ELF-1 (cell line): ENCODE measurements at places on chromosomes 16 and 17.

DNA sequence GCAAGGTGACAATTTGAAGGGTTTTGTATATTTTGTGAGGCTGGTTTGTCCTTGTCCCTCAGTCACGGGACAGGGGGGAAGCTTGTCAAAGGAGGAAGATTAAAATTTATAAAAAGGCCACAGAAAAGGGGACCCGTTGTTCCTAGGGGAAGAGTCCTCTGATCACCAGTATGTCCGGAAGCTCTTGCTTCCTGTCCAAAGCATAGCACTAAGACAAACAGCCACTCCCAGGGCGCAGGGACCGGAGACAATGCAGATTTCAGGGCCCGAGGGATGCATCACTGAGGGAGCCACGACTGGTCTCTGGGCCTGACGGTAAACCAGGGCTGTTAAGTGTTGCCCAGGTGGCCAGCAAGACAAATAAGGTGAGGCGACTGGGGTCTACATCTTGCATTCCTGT lies 95.2 kb downstream of the MAF start:
- DNase-seq = no peak

DNA sequence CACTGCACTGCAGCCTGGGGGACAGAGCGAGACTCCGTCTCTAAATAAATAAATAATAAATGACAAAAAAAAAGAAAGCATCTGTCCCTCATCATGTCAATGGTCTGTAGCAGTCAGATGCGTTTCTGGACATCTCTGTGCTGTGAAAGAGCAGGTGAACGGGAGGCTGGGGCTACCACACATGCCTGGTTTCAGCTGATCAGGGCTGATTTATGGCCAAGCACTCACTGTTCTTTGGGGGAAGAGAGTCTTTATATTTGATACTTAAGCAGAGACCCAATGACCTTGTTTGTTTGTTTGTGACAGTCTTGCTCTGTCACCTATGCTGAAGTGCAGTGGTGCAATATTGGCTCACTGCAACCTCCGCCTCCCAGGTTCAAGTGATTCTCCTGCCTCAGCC lies 17.5 kb downstream of the KIAA0513 start:
- no peak for DNase-seq

GRCh38 chr17:63695889-63696288 lies 4.0 kb downstream of the LIMD2 start:
- no peak for DNase-seq

DNA sequence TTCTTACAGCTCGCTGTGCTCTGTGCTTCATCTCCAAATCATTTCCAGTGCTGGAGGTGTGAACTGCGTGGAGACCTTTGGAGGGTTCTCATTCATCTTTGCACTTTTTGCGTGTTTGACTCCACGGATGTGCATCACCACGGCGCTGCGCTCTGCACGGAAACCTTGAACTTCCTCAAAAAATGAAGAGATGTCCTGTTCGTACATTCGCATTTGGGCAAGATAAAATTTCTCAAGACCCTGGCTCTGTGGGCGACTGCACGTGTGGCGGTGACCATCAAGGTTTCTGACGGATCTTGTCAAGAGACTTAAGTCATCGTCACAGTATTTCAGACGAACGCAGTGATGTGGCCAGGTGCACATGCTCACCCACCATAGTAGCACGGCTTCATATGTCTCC lies 10.3 kb upstream of the PVALEF start:
- DNase-seq = no peak

GRCh38 chr16:22352140-22352539 lies 22.3 kb downstream of the CDR2 start:
- DNase-seq = no peak

DNA sequence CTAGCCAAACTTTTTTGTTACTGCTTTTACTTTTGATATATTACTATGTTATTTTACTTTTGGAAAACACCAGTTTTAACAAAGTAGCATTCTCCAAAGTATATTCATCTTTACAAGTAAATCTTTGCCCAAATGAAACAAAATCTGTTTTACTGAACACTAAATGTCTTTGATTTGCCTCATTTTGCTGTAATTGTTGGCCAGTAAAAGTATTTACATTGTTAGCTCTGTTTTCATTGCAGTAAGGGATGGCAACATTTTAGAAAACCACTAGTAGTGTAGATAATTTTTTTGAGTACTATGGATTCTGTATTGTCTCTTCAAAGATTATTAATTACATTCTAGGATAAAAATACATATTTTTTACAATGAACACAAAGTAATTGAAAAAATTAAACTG lies 10.6 kb downstream of the SNTB2 start:
- no peak for DNase-seq

GRCh38 chr17:3961564-3962047 lies 2.6 kb downstream of the ATP2A3 start:
- peak; percentile 33 for DNase-seq

GRCh38 chr17:81304196-81305015 lies 9.3 kb upstream of the SLC38A10 start:
- no peak for DNase-seq

GRCh38 chr17:46832945-46833839 lies 14.7 kb upstream of the WNT3 start:
- peak; percentile 70 for DNase-seq

DNA sequence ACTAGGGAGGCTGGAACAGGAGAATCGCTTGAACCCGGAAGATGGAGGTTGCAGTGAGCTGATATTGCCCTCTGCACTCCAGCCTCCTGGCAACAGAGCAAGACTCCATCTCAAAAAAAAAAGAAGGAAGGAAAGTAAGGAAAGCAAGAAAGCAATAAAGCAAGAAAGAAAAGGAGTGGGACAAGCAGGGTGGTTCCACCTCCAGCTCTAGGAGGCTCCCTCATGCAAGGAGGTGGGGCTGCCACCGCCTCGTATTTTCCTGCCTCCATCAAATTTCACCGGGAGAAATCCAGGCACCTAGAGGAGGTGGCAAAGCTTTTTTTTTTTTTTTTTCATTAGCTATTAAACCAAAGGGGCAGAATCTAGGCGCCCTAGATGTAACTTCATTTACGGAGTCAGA lies 1.0 kb downstream of the CYB561 start:
- no peak for DNase-seq

DNA sequence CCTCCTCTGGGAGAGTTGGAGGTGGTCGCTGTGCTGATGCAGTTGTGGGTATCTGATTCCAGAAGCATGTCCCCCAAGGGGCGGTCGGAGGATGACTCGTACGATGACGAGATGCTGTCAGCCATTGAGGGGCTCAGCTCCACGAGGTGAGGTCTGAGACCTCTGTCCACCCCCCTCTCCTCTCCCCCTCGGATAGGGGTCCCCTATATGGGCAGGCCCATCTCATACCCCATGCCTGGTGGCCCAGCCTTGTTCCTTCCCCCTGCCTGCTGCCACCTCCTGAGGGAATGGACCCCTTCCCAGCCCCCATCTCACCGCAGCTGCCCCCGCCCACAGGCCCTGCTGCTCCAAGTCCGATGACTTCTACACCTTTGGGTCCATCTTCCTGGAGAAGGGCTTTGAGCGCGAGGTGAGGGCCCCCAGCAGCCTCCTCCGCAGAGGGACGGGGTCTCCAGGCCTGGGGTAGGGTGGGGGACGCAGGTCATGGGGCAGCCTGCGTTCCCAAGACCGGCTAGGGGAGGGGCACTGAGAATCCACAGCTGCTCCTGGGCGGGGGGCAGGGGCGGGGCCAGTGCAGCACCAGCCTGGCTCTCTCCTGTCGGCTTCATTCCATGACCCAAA lies 39.2 kb downstream of the ADCY7 start:
- DNase-seq = no peak

GRCh38 chr16:27228621-27229501 lies 25.5 kb downstream of the KDM8 start:
- DNase-seq = no peak

GRCh38 chr16:10929853-10930754 lies 12.2 kb downstream of the DEXI start:
- no peak for DNase-seq

- DNase-seq = peak; percentile 80
These were observed 57.4 kb downstream of the HS3ST3A1 start for GRCh38 chr17:13544292-13544691.

DNA sequence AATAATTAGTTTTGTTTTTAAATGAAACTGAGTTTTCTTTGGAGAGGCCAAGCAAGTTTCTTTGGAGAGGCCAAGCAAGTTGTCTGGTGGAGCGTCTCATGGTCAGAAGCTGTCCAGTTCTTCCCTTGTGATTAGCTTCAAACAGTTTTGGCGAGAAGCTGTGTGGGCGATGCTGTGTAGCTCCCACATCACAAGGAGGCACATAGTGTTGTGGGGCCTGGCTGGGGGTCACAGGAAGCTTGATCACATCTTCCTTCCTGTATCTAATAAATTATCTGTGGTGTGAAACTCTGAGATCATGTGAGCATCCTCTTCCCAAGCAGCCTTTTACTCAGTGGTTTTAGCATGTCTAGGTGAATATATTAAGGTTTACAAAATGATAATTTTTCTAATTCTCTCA lies 33.9 kb downstream of the SPECC1 start:
- DNase-seq = no peak

DNA sequence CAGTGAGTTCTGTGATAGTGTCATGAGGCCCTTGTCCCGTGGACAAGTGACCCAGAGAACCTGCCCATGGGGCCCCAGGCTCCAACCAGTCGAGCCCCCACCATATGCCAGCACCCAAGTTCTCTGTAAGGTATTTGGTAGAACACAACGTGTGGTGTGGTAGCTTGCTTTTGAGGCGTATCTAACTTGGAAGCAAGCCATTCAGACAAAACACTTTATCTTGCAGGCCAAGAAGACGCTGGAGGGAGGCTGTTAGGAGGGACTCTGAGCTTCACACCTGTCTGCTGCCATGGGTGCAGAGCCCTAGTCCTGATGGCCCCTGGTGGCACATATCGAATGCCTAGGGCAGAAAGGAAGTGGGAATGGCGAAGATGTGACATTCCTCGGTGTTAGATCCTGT lies 1.6 kb downstream of the NDUFAF8 start:
- no peak for DNase-seq

DNA sequence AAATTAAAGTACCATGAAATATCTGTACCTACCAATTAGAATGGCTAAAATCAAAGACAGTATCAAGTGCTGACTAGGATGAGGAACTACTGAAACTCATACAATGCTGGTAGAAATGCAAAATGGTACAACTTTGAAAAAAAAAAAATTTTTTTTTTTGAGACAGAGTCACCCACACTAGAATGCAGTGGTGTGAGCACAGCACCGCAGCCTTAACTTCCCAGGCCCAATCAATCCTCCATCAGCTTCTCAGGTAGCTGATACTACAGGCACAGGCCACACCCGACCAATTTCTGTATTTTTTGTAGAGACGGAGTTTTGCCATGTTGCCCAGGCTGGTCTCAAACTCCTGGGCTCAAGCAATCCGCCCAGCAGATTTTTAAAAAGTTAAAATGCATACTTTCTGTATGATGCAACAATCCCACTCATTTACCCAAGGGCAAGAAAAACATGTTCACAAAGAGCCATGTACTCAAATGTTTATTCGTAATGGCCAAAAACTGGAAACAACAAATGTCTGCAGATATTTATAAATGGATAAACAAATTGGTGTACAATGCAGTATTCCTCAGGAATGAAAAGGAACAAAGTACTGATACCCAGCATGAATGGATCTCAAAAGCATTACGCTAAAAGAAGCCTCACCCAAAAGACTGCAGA lies 8.7 kb downstream of the SMURF2 start:
- DNase-seq = no peak

DNA sequence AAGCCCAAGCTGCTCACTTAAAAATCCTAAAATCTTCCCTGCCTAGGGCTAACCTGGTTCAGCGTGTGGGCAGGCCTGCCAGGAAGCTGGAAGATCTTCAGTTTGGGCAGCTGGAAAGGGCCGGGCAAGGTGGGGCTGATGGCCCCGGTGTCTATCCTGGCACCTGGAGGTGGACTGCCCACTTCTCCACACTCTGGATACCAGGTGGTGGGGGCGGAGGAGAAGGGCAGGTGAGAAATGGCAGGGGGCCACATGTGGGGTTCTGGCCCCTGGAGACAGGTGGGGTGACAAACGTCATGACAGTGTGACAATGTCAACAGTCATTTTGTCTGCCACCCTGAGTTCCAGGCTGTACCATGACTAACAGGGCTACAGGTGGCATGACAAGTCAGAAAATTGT lies 78.5 kb upstream of the C16orf82 start:
- DNase-seq = no peak

DNA sequence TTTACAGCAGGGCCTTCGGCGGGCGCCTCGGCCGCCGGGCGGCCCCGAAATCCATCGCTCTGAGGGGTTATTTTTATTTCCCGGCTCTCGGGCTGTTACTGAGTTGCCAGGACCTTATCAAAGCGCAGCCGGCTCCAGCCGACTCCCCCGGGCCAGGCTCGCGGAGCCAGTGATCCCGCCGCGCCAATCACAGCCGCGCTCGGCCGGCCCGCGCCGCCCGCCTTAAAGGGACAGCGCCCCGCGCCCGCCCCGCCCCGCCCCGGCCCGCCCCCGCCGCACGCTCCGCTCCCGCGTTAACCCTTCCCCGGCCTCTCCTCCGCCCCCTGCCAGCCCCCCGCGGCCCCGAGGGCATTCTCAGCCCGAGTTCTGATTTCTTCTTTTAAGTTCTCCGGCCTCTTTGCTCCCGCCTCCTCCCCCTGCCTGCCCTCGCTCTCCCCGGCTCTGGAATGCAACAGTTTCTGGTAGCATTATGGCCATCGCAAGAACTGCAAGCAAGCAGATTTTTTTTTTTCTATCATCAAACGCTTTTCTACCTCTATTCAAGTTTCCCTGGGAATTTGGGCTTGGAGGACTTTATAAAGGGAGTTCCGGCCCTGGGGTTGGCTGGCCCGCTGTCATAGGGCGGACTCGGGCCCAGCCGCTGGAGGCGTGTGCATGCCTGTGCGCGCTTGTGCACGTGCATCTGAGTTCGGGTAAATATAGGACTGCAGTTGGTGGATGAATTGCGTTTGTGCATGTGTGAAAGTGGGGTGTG lies at the start of gene AXIN2:
Gene AXIN2 (minus strand): TSS at position 197 of the 754 bp plus-strand sequence. CDS start 3,028 bp downstream, outside the sequence.
- peak; percentile 97 for DNase-seq

DNA sequence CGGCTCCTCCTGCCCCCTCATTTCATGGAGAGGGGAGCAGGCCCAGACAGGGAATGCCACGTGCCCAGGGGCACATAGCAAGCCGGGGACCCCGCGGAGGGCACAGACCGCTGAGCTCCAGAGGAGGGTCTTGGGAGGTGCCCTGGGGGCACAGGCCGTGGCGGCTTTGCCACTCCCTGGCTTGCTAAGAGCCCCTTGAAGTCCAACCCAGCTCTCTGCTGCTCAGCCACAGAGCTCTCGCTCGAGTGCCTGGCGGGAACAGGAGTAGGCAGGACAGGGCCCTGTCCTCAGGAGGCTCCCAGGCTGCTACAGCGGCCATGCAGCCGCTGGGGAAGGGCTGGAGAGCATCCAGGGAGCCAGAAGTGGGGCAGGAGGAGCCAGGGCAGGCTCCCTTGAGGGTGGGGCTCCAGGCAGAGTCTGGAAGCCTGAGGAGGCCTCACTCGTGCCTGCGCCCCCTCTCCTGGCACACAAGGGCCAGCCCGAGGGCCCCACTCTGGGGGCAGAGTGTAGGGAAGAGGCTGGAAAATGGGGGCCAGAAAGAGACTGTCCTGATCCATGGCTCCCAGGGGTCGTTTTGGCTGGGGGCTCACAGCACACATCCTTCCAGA lies 4.4 kb upstream of the RAB26 start:
- peak; percentile 43 for DNase-seq
